ENCODE measurements at places on chromosomes 2 and 18.
A peak's percentile ranks its signal among the peaks of the same experiment; 100 is the strongest.

GRCh38 chr2:12584338-12584737 is 132.4 kb upstream of the TRIB2 start:
- DNase-seq: no peak

GRCh38 chr18:73593207-73593606 is 554.4 kb downstream of the FBXO15 start:
- DNase-seq: no peak

GRCh38 chr2:218000136-218000535 is 2.7 kb downstream of the TNS1 start:
- no peak for DNase-seq

- DNase-seq: no peak
Measured at GRCh38 chr2:96143848-96144480, 1.3 kb downstream of the DUSP2 start.

DNA sequence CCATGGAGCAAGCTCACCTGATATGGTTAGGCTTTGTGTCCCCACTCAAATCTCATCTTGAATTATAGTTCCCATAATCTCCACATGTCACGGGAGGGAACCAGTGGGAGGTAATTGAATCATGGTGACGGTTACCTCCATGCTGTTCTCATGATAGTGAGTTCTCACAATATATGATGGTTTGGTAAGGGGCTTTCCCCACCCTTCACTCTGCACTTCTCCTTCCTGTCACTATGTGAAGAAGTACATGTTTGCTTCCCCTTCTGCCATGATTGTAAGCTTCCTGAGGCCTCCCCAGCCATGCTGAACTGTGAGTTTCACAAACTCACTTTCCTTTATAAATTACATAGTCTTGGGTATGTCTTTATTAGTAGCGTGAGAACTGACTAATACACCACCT is 435.7 kb upstream of the ID2 start:
- no peak for DNase-seq

- no peak for DNase-seq
Measured at GRCh38 chr2:156329031-156329926, 3.2 kb downstream of the NR4A2 start.

- DNase-seq: peak; percentile 46
Measured at GRCh38 chr2:85405201-85406059, 4.7 kb downstream of the CAPG start.

- no peak for DNase-seq
Measured at GRCh38 chr2:131039908-131040660, 53.2 kb downstream of the FAM168B start.

DNA sequence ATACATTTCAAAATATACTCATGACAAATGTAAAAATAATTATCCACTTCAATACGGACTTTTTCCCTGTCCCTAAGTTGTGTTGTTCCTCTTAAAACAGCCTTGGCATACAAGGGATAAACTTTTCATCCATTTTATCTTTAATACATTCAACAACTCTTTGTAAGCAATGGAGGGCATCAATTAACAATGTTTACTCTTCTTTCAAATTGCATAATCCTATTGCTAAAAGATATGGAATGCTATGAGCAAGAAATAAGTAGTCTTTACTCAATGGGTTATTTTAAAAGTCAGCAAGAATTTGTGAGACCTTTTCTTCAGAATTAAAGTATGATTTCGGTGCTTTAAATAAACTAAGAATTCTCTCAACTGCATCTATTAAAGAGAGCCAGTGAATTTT is 41.9 kb downstream of the SCN9A start:
- DNase-seq: no peak

DNA sequence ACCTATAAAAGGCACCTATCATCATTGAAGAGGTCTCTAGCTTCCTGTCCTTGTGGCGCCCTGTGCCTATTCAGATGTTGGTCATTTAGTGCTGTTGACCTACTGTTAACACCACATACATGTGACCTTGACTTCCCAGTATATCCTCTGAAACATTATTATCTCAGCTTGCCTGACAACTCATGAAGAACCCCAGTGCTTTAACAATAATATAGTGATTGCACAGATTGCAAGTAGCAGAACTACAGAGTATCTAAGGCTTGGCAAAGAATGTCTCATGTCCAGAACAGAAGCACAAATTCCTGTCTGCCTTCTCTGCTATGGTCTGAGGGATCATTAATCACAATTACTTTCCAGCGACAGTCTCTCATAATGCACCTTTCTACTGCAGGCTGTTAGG is 165.3 kb downstream of the LCLAT1 start:
- DNase-seq: no peak

DNA sequence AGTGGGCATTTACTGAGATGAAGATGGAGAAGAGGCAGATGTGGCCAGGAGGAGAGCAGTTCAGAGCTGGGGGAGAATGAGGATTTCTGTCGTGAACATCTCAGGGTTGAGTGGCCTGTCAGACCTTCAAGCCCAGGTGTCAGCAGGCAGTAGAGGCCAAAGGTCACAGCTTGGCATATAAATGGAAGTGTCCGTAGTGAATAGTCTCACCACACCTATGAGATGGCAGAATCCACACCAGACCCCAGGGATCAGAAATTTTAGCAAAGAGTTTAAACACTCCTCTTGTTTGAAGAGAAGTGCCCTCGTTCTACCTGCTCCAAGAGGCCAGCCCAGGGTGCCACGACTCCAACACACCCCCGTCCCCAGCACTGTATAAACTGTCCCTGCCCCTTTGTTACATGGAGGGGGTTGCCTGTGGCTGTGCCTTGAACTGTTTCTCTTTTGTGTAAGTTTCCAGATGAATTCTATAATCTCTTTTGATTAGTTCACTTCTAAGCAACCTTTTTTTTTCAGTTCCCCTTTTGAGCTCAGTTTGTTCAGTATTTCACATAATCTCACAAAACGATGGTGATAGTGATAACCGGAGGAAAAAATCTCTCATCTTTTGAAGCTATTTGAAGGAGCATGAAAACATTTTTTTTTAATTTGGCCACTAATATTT is 69.0 kb upstream of the TTC39C start:
- DNase-seq: no peak

Measured in stimulated activated CD8-positive, alpha-beta memory T cell treated with anti-CD3 and anti-CD28 coated beads, Interleukin-4, amount 100 ng/mL, for 1 hour (primary cell).